ENCODE measurements at places on chromosomes 5 and 9.
A peak's percentile ranks its signal among the peaks of the same experiment; 100 is the strongest.

DNA sequence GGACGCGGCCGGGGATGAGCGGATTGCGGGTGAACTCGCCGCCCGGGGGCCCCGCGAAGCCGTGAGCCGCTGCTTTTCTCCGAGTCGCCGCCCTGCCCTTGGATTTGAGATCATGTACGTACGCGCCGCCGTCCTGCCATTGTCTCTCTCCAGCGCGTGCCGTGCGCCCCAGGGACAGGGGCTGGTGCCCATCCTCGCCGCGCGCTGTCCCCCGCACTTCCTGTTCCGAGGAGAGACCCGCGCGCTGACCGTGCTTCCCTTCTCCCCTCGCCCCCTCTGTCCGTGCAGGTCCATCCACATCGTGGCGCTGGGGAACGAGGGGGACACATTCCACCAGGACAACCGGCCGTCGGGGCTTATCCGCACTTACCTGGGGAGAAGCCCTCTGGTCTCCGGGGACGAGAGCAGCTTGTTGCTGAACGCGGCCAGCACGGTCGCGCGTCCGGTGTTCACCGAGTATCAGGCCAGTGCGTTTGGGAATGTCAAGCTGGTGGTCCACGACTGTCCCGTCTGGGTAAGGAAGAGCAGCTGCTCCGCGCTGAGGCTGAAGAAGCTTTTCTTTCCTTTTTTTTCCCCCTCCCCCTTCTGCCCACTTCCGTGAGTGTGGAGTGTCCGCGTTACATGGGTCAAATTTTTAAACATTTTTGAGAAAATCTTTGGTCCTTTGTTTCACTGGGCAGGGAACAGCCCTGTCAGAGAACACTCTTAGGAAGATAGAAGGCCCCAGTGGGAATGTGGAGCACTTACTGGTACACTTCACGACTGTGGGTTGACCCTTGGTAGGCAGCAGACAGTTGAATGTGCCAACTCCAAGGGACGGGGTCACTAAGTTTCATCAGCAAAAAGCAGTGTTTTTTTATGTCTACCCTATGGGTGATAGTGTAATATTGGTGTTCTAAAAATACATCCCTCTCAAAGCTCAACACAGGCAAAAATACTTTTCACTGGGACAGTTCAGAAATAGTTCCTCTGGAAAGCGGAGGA, 727 bp downstream of the RHOBTB3 start:
- peak; percentile 54 for DNase-seq

GRCh38 chr9:76403352-76403751, 9.1 kb upstream of the RFK start:
- peak; percentile 8 for DNase-seq

DNA sequence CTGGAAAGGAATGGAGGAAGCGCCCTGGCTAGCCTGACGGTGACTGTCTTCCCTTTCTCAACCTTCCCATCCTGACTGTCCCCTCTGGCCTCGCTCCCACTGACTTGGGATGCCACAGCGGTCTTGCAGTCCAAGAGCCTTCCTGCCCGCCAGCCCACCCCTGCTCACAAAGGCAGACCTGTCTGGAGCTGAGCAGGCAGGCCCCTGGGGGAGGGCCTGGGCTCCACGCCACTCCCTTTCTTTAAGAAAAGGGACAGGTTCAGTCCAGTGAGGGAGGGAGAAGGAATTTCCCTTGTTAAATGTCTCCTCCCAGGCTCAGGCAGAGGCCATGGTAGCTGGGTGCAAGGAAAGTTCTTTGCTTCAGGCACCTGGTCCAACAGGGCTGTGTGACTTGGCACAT, 18.1 kb downstream of the FGF1 start:
- DNase-seq, result no peak

DNA sequence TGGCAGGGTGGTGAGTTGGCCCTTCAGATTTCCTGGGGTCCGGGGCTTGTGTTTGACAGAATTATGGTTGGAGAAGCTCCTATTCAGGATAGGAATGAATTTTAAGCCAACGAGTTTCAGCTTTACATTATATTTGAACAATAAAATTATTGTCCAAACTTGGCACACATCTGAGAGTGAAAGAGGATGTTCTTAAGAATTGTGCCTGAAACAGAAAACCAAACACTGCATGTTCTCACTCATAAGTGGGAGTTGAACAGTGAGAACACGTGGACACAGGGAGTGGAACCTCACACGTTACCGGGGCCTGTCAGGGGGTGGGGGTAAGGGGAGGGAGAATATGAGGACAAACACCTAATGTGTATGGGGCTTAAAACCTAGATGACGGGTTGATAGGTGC, 111.8 kb upstream of the ACTBL2 start:
- DNase-seq, result no peak

DNA sequence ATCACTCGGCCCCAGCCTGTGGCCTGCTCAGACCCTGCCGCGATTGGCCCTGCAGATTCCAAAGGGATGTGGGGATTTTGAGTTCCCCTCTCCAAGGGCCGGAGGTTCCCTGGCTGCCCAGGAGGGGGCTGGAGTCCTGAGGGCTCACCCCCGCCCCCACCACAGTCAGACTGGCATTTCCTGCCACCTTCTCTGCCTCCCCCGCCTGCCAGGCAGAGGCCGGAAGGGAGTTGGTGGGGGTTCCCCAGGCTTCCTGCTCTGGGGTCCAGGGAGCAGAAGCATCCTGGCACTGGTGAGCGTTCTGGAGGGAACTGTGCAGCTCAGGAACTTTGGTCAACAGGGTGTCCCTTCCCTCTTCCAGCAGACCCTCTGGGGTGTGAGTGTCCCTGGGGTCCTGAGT, 70.6 kb downstream of the RXRA start:
- no peak for DNase-seq
